ENCODE measurements at places on chromosomes 3 and 15.

- DNase-seq, result no peak
Observed at GRCh38 chr3:134332344-134332743, 41.9 kb downstream of the AMOTL2 start.

DNA sequence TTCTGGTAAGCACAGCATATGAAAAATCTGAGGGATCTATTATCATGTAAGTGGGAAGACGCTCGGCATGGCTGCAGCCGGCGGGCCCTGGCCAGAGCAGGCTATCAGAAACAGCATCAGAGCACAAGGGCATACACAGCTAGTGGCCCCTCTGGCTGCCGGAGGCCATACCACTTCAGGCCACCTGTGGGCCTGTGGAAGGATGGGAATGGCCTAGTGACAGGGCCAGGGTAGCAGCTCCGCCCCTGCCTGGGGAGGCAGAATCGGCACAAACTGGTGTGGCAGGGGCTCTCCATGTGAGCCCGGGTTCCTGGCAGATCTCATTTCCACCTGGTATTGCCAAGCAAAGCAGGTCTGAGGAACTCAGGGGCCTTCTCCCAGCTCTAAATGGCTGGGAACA is 46.4 kb downstream of the SH3BP5 start:
- DNase-seq, result no peak

DNA sequence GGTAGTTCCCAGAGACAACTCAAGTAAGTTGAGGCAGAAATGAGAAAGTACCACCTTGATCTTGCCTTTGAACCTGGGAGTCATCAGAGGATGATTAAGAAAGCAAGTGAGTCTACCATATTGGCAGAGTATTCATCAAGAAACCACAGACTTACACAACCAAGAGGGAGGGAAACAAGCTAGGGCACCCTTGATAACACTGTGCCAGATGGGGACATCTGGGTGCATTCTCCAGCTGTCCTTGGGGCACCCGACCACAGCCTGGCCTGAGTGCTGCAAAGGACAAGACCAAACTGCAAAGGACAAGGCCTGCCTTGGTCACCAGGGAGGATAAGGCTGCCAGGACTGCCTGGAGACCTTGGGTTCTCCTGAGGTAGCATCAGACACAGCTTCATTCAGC is 553.6 kb downstream of the EPHB1 start:
- no peak for DNase-seq

- no peak for DNase-seq
Observed at GRCh38 chr3:8298021-8298954, 203.3 kb upstream of the LMCD1 start.

GRCh38 chr15:97087006-97087741 is 756.7 kb downstream of the NR2F2 start:
- DNase-seq, result no peak

DNA sequence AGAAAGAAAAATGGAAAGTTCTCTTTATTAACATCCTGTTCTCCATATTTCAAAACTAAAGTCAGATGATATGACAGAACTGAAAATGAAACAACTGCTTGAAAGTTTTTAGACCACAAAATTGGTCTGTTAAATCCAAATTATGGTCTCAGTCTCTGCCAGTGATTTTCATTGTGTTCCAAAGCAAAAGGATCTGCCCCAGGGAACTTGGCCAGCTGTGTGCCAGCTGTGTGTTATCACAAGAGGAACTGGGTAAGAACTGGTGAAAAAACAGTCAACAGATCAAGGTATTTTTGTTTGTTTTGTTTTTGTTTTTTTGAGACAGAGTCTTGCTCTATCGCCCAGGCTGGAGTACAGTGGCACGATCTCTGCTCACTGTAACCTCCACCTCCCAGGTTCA is 323.3 kb downstream of the CTNNB1 start:
- DNase-seq, result peak; percentile 44

GRCh38 chr3:22994781-22995180 is 208.3 kb upstream of the UBE2E2 start:
- DNase-seq, result no peak

DNA sequence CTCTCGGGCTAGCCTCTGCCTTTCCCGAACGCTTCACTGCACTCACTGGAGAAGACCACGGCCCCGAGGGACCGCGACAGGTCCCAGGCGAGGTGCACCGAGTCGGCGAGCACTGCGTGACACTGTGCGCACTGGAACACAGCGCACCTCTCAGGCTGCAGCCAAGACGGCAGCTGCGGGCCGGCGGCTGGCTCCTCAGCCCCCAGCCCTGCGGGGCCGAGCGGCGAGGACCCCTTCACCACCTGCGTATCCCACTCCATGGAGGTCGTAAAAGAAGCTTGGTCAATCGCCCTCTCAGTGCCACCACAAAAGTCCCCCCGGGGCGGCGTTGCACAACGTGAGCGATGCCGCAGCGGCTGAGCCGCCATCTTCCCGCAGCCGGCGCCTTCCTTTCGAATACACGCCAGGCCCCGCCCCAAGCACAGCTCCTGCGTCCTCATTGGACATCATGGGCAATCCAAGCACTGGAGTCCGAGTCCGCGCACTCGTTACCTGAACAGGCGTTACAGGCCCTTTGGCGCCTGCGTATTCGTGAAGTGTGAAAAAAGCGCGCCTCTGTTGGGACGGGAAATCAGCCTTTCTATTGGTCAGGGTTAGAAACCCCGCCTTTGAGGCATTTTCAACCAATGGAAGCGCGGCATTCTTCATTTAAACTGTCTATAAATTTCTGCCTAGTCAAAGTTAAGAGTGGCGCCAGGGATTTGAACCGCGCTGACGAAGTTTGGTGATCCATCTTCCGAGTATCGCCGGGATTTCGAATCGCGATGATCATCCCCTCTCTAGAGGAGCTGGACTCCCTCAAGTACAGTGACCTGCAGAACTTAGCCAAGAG is at the start of the genes NUSAP1 and OIP5:
Gene NUSAP1, plus strand, starts transcription at position 688 of the 832 bp plus-strand sequence. Its CDS starts 77 bp downstream, at position 765.
Gene OIP5, minus strand, starts transcription at position 398 of the 832 bp plus-strand sequence. Its CDS starts 30 bp downstream, at position 368.
- peak; percentile 99 for DNase-seq

DNA sequence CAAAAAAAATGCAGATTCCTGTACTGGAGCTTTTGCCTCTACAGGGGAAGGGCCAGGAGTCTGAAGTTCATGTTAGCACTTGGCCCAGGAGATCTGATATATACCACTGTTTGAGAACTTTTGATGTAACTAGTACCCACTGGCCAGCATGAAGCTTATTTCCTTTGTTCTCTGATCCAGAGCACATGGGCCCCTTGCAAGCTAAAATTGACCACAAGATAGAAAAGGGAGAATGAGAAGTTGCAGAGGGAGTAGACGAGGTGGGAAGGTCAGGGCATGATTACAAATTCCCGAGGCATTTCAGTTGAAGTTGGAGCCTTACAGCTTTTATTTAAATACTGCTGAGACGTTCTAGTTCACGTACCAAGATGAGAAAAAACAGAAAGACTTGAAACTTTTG is 28.2 kb downstream of the TGM4 start:
- no peak for DNase-seq

- no peak for DNase-seq
Observed at GRCh38 chr3:38190481-38190881, 25.1 kb downstream of the OXSR1 start.

GRCh38 chr15:23645371-23646164 is 2.1 kb downstream of the MAGEL2 start:
- DNase-seq, result no peak

DNA sequence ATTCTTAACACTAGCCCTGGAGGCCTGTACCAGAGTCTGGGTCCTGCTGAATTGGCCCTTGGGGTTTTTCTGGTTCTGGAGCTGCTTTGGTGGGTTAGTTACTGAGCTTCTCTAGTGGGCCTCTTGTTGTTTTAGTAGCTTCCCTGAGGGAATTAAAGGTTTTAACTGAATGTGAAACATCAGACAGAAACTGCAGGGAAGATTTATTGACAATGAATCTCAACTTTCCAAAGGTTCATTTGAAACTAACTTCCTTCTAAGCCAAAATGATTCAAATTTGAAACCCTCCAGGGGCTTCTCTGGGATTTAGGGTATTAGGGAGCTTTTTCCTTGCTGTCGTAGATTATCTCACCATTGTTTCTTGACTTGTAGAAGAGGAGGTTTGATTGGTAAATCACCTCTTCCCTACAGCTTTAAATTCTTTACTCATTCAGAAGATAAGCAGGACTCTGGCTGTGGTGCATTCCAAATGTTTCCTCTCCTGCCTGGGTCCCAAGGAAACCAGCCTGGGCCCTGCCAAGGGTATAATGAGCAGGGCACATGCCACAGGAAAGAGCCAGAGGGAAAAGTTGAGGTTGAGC is 71.0 kb downstream of the TP63 start:
- no peak for DNase-seq

GRCh38 chr3:171648069-171648468 is 162.2 kb downstream of the PLD1 start:
- DNase-seq, result no peak

DNA sequence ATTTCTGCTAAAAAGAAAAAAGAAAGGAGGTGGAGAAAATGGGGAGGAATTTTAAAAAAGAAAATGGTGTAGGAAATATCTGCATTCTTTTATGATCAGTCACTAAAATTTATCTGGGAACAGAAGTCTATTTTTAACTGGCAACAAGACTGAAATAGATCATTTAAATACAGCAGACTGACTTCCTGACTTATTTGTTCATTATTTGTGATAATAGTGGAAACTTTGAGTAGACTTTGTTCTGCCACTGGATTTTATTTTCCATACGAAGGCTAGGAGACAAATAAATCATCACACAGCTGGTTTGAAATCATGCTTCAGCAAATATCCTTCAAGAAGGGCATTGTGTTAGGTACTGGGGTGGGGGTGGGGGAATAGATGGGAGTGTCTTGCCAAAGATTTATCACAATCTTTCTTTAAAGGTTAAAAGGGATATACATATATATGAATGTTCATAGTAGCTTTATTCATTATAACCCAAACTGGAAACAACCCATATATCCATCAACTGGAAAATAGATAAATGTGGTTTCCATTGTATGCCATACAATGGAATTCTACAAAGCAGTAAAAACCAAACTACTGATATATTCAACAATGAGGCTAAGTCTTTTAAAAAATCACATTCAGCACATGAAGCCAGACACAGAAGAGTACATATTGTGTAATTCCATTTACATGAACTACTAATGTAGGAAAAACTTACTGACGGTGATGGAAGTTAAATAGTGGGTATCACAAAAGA is 4.7 kb upstream of the CLASP2 start:
- DNase-seq, result no peak

DNA sequence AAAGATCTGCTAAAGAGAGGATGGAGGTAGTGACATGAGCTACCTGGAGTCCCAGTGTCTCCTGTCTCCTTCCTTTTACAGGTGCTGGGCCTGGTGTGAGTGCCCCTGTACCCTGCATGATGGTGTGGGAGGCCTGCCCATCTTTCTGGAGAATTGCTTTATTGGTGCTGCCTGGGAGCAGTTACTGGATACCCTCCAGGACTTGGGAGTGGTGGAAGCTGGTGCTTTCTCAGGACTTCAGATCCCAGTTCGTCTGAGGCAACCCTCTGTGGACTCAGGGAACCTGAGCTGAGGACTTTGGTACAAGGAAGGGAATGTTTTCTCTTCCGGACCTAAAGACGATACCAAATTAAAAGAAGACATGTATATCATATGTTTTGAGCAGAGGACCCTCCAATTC is 18.3 kb upstream of the NUDT16 start:
- no peak for DNase-seq

- no peak for DNase-seq
Observed at GRCh38 chr15:55928955-55929354, 64.5 kb downstream of the NEDD4 start.

GRCh38 chr3:126964950-126965349 is 18.0 kb upstream of the PLXNA1 start:
- no peak for DNase-seq

- no peak for DNase-seq
Observed at GRCh38 chr3:150314248-150315004, 93.7 kb upstream of the TSC22D2 start.

DNA sequence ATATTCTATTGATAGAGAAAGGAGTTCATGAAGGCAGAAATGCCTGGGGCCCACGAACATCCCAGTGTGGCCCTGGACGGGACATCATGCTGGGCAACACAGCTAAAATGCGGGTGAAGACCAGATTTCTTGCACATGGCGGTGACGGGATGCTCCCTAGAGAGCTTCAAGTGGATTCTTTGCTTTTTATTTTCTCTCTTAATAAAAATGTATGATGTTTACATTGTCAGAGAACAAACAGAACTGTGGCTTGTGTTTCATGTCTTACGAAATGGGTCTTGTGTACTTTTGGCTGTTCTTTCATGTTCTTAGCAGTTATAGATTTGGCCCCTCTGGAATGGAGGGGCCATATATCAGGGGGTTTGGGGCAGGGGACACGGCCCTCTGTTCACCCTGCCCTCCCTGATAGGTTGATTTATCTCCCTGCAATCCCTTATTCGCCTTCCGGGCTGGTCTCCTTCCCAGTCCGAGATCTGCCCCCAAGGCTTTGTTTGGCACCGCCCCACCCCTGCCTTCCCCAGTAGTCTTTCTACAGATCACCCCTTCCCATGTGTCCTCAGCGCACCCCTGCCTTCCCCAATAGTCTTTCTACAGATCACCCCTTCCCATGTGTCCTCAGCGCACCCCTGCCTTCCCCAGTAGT is 68.7 kb upstream of the CGNL1 start:
- DNase-seq, result no peak
